ENCODE measurements at places on chromosomes 2 and 18.

DNA sequence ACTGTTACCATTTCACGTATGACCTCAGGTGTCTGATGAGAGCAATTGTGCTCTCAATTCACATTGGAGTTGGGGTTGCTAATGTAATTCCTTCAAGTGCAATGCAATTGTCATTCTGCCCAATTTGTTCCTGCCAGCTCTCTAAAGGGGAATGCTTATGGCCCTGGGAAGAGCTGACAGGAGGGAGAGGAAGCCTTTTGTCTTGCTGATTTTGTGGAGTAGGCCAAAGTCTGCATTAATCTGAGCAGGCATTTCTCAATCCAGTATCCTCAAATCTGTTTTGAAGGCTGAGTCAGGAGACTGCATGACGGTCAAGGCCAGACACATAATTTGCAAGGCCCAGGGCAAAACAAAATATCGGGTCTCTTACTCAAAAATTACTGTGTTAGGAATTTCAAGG lies 326.4 kb upstream of the SPHKAP start:
- DNase-seq = no peak

DNA sequence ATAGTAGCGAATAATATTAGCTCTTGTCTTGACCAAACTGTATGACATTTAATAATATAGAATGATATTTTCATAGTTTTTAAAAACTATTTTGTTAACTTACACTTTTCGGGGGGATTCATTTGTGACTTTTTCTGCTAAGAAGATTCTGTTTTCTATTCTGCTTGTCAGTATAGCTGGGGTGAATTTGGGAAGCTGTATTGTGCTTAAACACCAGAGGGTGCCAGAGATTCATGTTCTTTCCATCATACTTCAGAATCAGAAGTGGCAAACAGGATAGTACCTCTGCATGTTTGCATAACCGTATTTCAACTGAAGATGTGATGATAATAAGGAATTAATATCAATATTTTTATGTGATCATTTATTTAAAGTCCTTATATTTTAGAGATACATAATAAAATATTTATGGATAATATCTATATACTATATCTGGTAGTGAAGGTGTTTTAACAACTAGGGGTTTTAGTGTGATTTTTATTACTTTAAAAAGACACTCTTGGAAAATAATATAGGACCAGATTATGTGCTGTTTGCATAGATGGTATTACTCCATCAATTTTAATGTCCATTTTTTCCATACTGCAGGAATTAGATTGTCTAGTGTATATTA lies 81.0 kb downstream of the TAF4B start:
- no peak for DNase-seq

DNA sequence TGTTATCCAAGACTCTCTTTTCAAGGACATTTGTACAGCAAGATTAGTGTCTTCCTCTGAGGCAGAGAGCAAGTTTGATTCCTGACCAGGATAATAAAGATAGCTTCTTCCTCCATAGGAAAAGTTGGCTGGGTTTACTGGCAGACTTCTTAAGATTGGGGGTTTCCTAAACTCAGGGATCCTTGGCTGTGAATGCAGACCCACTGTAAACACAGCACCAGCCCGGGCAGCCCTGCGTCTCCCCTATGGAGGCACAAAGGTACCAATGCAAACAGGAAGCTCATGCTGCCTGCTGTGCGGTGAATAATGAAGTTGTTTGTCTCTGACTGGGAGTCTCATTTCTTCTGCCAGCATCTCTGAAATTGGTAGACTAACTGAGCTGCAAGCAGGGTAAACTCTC lies 96.2 kb upstream of the ARHGAP28 start:
- no peak for DNase-seq

GRCh38 chr18:708096-708495 lies 4.3 kb downstream of the ENOSF1 start:
- no peak for DNase-seq

GRCh38 chr2:116042530-116042929 lies 1600.1 kb downstream of the DPP10 start:
- no peak for DNase-seq

Measured in stimulated activated CD4-positive, alpha-beta T cell treated with anti-CD3 and anti-CD28 coated beads, Interleukin-1b, Interleukin-23, amount 100 ng/mL, for 4 hours (primary cell).